ENCODE measurements at places on chromosomes 5 and 9.

- no peak for DNase-seq
These were observed 31.0 kb downstream of the TTC1 start for GRCh38 chr5:160039810-160040470.

- no peak for DNase-seq
These were observed 73.2 kb upstream of the EPB41L4A start for GRCh38 chr5:112492291-112492690.

GRCh38 chr5:68725905-68726683 lies 367.7 kb upstream of the SLC30A5 start:
- no peak for DNase-seq

DNA sequence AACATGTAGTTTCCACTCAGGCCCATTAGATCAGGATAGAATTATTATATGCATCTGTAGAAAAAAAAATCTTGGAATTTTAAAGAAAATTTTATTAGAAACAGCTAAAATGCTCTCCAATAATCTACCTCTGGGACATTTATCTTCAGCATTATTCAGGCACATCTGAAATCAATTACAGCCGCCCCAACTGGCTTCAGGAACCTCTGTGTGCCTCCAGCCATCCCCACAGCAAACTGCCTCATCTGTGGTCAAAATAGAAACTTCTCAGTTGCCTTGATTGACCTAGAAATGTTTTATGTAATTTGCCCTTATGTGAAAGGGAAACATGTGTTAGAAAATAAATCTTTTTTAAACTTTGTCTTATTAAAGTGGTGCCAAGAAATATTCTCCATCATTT lies 120.1 kb upstream of the LPAR1 start:
- no peak for DNase-seq

- no peak for DNase-seq
These were observed 252.9 kb downstream of the MAT2B start for GRCh38 chr5:163758283-163758711.

DNA sequence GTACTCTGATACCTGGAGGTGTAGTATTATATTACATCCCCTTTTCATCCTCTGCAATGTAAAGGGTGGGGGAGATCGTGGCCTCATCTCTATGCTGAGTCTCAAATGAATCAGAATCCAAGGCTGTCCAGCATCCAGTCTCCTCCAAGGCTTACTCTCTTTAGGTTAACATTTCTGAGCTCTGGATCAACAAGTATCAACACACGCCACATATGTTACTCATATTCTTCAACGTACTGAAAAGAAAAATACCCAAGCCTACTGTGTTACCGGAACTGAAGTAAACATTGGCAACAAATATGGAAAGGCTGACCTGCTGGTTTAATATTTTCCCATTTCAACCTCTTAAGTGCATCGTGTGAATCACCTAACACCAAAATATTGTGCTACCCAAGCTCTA lies 241.8 kb downstream of the GAS1 start:
- no peak for DNase-seq

DNA sequence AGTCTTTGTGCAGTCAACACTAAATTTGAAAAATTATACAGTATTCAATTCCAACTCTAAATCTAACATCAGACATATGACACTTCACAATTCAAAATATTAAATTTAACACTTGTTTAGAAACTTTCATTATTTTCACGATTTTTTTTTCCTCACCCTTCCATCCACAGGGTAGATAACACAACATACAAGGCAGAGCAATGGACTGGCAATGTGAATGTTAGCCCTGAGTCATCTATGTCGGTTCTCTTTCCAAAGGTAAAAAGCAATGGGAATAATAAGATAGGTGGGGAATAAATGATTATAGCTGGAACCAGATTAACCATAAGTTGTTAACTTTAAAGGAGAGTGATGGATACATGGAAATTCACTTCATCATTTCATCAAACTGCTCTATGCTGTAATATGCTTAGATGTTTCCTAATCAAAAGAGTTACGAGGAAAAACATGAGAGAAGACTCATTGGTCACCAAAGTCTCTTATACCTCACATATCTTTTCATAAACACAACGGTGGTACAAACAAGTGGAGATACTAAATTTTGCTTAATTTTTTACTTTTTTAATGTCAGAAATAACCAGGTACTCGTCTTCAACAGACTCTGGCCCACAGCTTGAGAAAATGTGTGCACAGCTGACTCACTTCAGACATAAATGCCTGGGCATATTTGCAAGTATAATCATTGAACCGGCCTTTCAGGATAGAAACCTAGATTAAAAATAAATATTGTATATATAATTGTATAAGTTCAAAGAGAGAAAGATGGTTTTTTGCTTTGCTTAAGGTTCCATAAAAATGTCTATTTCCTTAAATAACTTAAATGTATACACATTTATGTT lies 23.0 kb downstream of the RFX3 start:
- DNase-seq: no peak

DNA sequence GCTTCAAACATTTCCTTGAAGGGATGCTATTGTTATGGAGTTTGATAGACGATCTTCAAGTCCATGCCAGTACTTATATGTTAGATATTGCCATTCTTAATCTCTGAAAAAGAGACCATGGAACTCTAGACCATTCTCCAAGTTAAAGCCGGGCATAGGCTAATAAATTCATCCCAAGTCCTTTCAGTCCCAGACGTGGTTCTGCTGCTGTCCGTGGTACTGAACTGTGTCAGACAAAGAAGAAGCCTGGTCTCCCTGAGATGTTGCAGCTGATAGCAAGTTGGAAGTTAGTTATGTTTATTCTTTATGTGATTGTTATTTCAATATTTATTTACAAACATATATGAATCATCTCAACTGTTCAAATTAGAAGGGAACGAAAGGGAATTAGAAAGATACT lies 158.7 kb downstream of the NMUR2 start:
- no peak for DNase-seq

DNA sequence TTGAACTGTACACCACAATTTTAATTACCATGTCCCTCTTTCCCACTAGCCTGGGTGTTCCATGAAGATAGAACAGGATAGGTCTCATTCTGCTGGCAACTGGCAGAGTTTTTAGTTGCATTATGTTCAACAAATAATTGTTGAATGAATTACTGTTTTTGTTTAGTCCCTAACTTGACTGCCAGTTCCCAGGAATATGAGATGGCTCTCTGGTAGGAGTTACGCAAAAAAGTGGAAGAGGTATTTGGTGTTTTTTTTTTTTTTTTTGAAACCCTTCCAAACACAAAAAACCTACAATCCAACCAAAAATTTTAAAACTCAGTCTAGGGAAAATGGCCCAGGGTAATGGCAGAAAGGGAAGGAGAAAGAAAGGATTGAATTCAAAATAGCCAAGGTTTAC lies 153.6 kb downstream of the GNAQ start:
- DNase-seq: no peak

DNA sequence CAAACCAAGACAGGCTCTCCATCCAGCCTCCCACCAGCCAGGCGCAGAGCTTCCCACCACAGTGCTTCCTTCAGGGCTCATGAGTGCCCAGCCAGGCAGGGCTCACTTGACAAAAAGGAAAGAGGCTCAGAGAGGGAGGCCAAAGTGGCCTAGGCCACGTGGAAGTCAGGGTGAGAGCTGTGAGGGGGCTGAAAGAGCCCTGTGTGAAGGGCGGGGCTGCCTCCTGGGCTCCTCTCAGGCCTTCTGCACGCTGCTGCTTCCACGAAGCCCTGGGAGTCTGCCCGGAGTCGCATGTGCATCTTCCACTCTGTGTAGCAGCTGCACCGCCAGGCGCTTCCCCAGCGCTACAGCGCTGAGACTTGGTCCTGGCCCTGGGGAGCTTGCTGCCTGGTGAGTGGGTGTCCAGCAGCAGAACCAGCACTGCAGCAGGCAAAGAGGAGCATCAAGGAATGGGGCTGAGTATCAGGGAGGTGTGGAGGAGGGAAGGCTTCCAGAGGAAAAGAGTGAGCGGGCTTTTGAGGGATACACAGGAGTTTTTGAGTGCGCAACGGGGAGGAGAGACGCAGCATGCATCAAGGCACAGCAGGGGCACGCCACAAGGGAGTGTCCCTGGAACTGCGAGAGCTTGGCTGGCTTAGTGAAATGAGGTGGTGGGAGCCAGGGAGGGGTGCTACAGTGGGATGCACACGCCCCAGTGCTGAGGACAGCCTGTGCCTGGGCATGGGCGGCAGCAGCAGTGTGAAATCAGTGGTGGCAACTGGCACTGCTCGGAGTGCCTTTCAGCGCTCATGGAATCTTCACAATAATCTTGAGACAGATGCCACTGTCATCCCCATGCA lies 178.0 kb downstream of the GAPVD1 start:
- no peak for DNase-seq

Measured in activated gamma-delta T cell treated with anti-CD3 and anti-CD28 coated beads, Interleukin-2, amount 50 U/mL, for 16 hours (primary cell).